ENCODE measurements at places on chromosomes 11 and 22.

GRCh38 chr11:60633645-60634044 is 65.8 kb upstream of the MS4A8 start:
- no peak for DNase-seq

GRCh38 chr22:40113696-40114095 is 64.0 kb upstream of the TNRC6B start:
- peak; percentile 22 for DNase-seq

DNA sequence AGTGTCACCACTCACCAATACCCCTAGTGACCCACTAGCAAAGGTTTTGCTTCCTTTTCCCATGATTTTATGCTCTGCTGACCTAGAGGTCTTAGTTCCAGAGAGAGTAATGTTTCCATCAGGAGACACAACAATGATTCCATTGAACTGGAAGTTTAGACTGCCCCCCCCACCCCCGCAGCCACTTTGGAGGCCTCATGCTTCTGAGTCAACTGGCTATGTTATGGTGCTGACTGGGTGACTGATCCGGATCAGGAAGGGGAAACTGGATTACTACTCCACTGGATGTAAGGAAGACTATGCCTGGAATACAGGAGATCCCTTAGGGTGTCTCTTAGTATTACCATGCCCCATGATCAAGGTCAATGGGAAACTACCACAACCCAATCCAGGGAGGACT is 633.6 kb downstream of the OPCML start:
- DNase-seq = peak; percentile 8

- no peak for DNase-seq
Observed at GRCh38 chr11:62592989-62593421, 1.7 kb upstream of the TUT1 start.

All from foreskin fibroblast (primary cell).